Stimulated activated CD8-positive, alpha-beta memory T cell treated with anti-CD3 and anti-CD28 coated beads, Interleukin-15, amount 100 ng/mL, for 48 hours (primary cell): ENCODE measurements at places on chromosomes 5 and 9.
A peak's percentile ranks its signal among the peaks of the same experiment; 100 is the strongest.

GRCh38 chr9:70411121-70411929 lies 3.1 kb downstream of the KLF9 start:
- peak; percentile 37 for DNase-seq

DNA sequence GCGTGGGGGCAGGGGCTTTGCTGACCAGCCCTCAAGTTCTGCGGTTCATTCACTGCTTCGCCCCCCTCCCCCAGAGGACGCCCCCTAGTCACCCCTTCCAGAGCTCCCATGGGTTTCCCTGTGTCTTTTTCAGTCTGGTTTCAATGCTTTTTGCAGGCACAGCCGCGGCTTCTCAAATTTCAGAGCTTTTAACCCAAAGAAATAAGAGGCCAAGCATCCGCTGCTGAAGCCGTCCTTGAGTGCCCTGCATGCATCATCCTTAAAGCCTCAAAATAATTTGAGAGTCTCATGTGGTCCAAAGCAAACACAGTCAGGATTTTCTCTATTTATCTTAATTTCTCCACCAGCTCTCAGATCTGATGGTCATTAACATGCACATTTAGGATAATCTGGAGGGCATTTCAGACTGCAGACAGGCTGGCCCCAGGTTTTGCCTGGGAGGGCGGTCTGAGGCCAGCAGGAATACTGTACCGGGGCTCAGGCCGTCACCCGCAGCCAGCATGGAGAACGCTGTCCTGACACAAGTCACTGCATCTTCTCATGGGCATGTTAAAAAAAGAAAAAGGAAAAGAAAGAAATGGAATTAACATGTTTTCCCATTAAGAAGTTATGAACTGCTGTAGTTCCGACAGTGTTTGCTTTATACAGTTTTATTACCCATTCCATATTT lies 420.8 kb upstream of the IRX4 start:
- DNase-seq: no peak

DNA sequence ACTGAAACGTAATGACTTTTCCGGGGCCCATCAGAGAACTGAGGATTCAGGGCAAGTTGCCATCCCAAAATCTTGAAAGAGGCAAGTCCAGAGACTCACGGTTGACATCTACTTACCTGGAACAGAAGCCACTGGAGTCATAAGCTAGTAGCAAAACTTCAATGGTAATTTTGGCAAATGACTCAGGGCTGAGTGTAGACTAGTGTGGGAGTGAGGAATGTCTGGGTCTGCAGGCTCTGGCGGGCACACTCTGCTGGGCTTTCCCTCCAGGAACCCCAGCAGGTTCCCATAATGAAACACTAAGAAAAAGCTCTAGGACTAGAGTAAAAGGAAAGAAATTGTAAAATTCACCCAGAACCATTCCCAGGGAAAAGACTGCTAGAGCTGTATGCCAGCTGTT lies 122.9 kb upstream of the NFIL3 start:
- no peak for DNase-seq

DNA sequence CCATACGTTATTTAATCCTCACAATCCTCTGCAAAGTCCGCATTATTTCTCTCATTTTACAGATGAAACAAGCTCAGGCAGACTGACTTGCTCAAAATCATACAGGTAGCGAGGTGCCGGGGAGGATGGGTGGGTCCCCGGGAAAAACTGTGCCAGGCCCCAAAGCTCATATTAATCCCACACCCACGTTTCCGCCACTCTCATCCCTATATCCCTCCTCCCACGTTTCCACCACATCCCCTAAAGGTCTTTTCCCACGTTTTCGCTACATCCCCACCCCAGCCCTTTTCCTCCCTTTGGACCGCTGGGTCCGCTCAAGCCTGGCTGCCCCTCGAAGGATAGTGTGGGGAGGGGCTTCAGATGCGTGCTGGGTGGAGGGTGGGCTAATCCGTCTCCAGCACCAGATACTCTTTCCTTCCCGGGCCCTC lies 434 bp upstream of the FSD1L start:
- no peak for DNase-seq

DNA sequence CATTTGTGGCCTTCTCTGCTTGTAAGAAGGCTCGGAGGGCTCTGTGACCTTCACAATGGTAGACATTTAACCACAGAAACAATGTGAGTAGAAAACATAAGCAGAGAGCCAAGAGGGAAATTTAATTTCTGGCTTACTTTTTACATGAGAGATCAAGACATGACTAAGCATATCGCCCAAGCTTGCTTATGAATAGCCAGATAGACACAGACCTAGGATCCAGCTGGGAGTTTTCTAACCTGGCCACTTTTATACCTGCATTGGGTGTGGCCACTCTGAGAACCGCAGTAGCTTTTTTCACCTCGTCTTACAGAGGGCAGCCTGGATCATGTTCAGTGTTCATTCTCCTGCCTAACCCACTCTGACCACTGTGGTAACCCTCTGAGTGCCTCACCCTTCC lies 244.9 kb upstream of the KCNN2 start:
- no peak for DNase-seq

DNA sequence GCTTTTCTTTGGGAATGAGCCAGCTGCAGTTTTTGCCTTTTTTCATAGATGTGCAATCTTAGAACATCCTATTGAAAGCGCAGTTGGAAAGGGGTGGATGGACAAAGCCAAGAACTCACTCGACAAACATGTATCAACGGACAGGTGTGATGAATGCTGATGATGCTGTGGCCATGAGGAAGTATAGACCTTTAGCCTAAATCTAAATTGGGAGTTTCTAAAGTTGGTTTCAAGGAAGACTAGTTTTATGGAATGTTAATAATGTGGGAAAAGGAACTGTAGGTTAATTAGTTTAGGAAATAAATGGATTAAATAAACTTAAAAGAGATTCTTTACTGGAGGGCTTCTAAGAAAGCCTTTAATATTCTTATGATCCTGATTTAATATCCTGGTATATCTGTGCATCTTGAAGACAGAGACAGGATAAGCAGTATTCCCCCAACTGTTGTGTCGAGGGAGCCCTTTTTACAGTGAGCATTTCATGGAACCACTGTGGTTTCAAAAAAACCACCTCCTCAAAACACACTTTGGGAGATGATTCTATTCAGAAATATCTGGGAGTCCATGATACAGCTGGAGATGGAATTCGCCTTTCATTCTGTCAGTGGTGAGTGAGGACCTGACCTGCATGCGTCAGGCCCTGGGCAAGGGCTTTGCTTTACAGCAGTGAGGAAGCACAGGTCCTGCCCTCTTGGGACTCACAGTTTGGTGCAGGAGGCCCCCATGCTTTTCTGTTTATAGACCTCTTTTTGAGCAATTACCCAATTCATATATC lies 82.6 kb downstream of the AOPEP start:
- DNase-seq: no peak

GRCh38 chr5:133238426-133239205 lies 186.8 kb downstream of the HSPA4 start:
- DNase-seq: no peak

DNA sequence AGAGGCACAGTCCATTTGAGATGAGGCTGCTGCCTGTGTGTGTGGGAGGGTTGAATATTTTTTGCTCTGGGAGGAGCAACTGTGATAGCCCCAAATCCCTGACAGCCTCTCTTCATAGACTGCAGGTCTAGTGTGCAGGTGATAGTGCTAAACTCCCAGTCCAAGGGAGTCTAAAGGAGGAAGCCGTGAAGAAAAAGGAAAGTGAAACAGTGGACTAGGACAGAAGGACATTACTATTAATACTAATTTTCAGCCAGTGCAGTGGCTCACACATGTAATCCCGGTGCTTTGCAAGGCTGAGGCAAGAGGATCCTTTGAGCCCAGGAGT lies 295.0 kb downstream of the PDE4D start:
- DNase-seq: no peak

DNA sequence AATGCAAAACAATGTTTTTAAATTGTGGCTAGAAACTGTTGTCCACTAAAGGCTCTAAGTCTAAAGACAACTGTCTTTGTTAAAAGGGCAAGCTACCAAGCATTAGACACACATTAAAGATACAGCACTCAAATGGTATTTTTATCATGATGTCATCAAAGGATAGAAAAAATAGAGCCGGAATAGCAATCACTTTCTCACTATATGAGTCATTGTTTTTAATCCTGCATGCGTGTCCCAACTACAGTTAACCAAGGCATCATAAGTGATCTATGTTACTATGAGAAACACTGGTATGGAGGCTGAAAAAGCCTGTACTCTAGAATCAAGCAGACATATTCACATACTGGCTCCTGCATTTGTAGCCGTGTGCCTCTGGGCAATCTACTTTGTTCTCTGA lies 1.9 kb upstream of the PJA2 start:
- no peak for DNase-seq

DNA sequence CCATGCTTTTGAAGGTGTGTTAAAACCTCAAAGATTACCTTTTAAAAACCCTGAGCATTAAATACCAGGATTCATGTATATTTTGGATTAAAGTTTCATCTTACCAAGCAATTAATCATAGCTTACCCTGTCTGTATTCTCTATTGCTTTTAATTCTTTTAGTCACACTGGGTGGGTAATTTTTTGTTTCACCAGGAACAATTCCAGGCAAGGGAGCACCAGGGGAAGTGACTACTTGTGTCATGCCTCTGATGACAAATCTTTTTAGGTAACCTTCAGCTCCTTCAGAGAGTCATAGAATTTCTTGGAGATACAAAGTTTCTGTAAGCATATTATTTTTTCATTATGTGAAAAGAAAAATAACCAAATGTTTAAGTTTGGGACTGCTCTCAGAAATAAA lies 33.4 kb upstream of the ANXA1 start:
- no peak for DNase-seq

GRCh38 chr5:138385660-138386059 lies 33.2 kb downstream of the KDM3B start:
- no peak for DNase-seq

DNA sequence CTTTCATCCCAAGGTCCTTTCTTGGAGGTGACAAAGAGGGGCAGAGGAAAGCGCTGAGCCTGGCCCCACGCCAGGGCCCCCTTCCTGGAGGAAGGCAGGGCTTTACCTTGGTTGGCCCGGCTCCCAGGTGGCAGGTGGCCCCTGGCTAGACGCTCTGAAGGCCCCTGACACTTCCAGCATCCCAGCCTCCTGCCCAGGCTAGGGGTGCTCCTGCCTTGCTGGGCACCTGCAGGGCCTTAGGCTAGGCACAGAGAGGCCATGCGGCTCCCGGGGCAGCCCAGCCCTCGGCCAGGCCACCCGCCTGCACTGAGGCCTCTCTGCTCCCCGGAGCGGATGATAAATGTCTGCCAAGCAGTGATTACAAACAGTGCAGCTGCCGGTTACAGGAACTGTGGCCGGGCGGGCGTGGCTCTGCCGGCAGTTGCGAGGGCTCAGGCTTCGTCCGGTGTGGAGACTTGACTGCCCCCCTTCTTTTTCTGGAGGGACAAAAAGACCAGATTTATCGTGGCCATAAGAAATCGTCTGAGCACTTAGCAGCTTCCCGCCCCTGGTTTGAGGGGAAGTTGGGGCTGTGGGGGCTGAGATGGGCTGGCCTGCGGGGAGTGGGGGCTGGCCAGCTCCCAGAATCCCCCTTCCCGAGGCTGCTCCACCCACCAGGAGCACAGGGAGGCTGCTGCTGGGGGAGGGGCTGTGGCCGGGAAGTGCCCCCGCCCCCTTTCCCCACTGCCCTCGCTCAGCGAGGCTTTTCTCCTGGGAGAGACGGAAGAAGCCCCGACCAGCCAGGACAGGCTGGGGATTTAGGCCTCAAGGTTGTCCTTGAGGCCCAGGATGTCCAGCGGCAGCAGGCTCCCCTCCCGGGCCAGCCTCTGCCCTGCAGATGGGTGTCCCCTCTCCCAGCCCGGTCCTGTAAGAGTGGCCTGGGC lies 31.6 kb upstream of the UBAC1 start:
- DNase-seq: no peak

GRCh38 chr9:123928533-123929176 lies 1.3 kb downstream of the DENND1A start:
- DNase-seq: no peak

DNA sequence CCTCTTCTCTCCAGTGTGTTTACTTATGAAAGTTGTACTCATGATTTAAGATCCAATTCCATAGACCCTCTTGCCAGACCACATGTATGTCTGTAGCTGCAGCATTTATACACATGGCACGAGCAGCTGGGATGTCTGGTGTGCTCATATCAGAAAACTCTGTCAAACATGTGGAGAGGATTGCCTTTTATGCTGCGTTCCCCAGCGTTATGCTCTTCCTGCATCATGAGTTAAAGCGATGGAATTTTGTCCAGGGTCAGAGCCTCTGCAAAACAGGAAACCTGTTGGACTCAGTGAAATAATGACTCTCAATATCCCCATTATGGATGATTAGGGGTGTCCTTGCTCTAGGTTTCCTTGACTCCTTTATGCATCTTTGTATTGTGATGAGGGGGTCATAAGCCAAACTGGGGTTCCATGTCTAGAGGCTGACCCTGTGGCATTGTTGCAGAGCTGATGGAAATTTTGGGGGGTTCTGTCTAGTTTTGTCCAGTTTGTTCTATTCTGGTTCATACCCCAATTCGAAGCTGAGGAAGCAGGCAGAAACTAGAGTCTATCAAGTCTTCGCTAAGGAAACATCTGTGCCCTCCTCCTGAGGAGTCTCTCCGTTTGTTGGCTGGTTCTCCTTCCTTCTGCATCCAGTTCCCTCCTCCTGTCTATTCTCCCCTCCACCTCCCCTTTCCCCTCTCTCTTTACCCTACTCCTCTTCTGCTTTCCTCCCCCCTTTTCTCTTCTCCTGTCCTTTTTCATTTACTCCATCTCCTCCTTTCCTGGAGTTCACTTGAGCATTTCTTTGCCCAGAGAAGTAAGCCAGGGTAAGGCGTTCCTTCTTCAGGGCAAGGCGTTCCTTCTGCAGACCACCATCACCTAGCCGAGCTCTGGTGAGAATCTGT lies 252.8 kb downstream of the MAST4 start:
- DNase-seq: no peak

DNA sequence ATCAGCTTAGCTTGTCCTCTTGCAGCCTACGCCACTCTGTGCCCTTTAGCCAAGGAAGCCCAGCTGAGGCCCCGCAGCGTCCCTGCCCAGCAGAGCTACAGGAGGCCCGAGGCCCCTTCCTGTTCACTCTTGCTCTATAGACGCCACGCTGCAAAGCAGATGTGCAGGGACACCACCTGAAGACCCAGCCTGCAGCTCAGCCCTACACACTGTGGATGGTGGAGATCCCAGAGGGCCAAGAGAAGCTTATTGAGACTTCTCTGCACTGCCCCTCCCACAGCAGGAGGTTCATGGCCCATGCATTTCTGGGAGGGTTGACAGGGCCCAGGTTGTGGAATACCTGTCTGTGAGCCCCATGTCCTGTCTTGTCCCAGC lies 33.6 kb downstream of the IRF1 start:
- no peak for DNase-seq

GRCh38 chr5:104018299-104018698 lies 455.7 kb upstream of the NUDT12 start:
- no peak for DNase-seq

GRCh38 chr9:137085920-137086530 lies 760 bp upstream of the MAN1B1 start:
- no peak for DNase-seq

DNA sequence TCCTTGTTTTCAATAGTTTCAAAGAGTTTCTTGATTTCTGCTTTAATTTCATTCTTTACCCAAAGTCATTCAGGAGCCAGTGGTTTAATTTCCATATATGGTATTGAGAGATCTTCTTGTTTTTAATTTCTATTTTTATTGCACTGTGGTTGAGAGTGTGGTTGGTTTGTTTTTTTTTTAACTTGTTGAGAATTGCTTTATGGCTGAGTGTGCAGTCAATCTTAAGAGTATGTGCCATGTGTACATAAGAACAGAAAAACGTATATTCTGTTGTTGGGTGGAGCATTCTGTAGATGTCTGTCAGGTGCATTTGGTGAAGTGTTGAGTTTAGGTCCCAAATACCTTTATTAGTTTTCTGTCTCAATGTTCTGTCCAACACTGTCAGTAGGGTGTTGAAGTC lies 26.7 kb upstream of the IPPK start:
- no peak for DNase-seq
